ENCODE measurements at places on chromosomes 4 and X.
A peak's percentile ranks its signal among the peaks of the same experiment; 100 is the strongest.

- no peak for DNase-seq
These were observed 907.8 kb downstream of the STPG2 start for GRCh38 chr4:97235521-97235920.

DNA sequence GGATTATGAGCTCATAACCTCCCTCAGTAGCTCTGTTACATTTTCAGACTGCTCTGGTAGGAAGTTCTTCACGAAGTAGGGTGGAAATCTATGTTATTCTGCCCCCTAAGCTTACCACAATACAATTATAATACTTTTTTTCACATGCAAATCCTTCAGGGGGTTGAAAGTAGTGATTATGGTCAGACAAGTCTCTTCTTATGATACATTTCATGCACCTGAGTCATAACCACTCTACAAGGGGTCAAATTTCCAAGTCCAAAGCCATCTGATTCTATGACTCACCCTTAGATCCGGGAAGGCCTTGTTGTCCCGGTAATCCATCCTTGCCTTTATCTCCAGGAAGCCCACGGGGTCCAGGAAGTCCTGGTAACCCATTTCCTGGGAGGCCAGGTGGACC is 95.2 kb downstream of the ATG4A start:
- peak; percentile 93 for DNase-seq

- DNase-seq: no peak
These were observed 171.6 kb downstream of the FAT4 start for GRCh38 chr4:125486351-125486750.

DNA sequence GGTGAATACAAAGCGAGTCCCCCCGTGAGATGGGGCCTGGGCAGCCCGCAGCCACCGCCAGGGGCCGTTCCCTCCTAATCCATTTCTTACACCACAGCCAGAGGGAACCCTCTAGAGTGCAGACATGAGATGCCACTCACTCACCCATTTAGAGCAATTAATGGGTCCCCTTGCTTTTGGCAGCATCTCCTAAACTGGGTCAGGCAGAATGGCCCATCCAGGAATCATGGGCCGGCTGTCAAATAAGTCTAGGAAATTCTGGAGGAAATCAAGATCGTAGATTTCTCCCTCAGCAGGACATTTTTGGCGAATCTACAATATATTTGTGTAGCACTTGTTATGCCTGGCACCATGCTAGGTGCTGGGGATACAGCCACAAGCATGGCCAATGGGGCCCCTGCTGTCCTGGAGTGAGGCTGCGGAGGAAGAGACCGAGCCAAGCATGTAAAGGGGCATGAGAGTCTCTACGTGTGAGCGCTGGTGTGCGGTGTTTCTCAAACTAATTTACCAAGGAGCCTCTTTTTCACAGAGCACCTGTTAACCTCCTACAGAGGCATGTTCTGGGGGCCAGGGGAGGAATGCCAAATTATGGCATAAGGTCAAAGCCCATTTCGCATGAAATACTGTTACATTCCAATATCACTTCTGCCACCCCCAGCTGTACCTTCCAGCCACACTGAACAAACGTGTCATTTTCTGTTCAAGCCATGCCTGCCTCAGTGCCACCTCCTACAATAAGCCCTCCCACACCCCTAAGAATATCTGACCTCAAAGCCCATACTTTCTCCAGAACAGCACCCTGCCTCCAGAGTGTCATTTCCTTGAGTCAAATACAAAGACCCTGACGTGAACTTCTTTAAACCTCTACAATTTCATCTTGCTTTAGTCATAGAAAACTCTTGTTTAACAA is 28.1 kb upstream of the JAKMIP1 start:
- no peak for DNase-seq

DNA sequence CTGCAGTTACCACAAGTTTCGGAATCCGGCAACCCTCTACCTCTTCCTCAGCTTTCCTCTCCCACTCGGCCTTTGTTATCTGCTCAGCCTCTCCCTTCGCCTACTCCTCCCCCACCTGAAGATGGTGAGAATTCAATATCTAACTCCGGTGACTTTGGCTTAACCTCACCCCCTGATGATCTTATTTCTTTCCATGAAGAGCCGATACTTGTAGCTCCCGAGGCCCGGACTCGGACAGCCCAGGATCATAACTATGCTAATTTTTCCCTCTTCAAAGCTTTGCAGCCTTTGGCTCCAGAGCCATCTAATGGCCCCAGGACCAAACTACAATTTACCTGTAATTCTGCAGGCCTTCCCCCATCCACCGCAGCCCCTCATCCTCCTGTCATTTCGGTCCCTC is 32.0 kb upstream of the MGST2 start:
- no peak for DNase-seq

GRCh38 chr4:128163177-128164117 is 102.3 kb downstream of the LARP1B start:
- peak; percentile 83 for DNase-seq

DNA sequence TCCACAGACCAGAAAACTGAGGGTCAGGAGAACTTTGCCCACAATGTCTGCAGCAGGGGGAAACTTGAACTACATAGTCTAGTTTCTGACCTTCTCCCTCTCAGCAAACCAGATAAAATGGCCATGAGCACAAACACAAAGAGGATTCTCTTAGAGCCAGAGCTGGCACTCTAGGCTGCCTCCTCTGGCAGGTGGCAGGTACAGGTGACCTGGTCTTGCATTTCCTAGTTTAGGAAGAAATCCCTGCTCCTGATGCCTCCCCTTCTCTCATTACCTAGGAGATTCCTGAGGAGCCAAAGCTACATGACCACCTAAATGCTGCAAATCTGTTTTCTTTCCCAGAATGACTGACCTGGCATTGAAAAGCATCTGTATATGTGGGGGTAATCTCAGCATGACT is 45.1 kb downstream of the ARHGEF9 start:
- no peak for DNase-seq

- DNase-seq: peak; percentile 94
These were observed 213.5 kb downstream of the CBR4 start for GRCh38 chr4:168796362-168797106.

DNA sequence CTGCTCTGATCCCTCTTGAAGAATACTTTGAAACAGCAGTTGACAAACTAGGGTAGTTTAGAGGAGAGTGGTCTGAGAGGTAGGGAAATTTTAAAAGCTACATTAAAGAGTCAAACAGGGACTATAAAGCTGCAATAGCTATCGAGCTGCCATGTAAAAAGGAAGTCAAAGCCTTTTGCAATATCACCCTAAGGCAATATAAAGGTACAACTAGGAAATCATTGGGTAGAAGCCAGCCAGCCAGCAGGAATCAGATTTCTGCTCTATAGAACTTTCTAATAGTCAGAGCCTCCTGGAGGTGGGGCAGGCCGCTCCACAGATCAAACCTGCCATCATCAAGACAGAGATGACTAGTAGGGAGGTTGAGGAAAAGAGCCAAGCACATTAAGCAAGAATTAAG is 15.2 kb upstream of the PHOX2B start:
- DNase-seq: no peak

- DNase-seq: no peak
These were observed 14.2 kb downstream of the CLNK start for GRCh38 chr4:10670321-10670720.
